ENCODE measurements at places on chromosomes 2 and 18.

GRCh38 chr2:8193686-8194615, 487.9 kb upstream of the ID2 start:
- DNase-seq, result no peak

GRCh38 chr18:4196351-4196750, 258.8 kb downstream of the DLGAP1 start:
- no peak for DNase-seq

- no peak for DNase-seq
These were observed 123.0 kb downstream of the CYP26B1 start for GRCh38 chr2:72024451-72025175.

- no peak for DNase-seq
These were observed 166.5 kb downstream of the SLC8A1 start for GRCh38 chr2:40285391-40285790.

DNA sequence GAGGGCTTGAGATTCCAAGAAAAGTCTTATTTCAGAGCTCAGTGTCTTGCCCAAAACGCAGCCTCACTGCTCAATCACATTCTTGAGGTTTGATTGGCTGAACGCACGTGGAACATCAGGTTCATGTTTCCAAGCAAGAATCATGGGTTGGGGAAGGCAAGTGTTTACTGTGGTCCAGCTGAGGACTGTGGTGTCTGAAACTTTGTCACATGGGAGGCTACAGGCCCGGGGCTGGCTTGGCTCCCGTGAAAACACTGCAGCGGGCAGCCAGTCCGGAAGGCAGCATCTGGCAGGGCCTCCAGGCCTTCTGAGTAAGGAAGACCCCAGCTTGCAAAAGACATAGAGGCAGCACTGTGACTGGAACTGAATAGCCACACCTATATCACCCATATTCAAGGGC, 84.7 kb downstream of the POLR1A start:
- no peak for DNase-seq

DNA sequence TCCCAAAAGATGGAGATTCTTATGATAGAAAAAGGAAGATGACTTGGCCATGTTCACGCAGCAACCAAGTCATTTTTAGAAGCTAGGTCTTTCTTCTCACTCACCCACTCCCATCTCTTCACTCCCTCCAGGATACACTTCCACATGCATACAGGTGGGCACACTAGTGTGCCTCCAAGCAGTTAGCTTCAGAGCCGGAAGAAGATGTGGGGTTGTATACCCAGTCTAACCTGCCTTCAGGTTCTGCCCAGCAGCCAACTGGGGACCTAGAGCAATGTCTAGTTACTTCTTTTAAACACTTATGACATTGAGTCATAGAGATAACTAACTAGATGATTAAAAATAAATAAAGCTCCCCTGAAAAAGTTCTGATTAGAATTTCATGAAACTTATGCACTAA, 21.8 kb upstream of the TANK start:
- no peak for DNase-seq

- no peak for DNase-seq
These were observed 234.3 kb upstream of the TANK start for GRCh38 chr2:160925956-160926355.

- no peak for DNase-seq
These were observed 58.3 kb downstream of the COL6A3 start for GRCh38 chr2:237355701-237356100.

DNA sequence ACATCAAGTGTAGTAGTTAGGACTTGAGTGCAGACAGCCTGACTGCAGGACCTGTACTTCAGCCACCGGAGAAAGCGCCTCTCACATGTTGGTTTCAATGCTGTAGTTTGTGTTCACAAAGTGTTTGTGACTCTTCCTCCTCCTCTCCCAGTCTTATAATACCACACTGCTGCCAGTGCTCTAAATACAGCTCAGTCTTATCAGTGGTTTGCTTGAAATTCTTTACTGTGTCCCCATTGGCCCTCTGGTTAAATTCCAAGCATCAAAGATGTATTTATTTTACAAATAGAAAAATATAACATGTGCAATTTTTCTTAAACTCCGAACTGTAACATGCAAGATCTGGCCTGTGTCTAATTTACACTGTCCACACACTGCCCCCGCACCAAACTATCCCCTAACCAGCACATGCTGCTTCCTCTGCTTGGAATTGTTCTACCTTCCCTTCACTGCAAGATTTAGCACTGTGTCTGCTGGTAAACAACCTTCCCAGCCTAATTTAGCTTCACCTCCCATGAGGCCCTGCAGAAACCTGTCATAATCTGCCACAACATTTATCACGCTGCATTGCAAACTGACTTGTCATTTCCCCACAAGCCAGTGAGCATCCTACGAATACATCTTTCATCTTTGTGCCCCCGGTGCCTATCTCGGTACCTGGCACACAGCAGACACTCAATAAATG, 77.1 kb downstream of the SUMO1 start:
- no peak for DNase-seq

DNA sequence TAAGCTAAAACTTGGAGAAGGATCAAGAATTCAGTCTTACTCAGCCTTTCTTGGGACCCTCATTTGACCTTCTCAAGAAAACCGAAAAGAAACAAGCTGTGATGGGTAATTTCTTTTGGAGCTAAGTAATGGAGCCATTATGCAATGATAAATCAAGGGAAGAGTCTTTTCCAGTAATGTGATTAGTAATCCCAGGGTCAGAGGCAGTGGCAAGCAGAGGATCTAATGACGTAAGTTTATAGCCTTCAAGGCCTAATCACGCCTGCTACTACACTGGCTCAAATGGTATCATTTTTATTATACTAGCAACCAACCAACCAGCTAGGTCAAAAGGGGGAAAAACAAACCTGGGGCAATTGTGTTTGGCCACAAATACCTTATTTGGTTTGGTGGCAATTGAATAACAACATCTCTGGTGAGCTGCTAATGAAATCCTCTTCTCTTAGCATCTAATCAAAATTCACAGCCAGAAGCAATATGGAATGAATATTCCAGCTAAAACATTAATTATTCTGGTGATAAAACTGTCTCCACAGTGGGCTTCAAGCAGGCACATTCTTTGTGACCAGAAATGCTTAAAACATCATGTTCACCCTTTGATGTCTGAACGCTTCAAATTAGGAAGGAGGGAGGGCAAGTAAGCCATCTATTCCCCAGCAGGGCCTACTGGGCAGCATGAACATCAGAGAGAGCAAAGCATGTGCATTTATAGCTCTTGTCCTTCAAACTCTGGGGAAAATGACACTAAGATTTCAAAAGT, 114.9 kb upstream of the SULT1C3 start:
- no peak for DNase-seq

DNA sequence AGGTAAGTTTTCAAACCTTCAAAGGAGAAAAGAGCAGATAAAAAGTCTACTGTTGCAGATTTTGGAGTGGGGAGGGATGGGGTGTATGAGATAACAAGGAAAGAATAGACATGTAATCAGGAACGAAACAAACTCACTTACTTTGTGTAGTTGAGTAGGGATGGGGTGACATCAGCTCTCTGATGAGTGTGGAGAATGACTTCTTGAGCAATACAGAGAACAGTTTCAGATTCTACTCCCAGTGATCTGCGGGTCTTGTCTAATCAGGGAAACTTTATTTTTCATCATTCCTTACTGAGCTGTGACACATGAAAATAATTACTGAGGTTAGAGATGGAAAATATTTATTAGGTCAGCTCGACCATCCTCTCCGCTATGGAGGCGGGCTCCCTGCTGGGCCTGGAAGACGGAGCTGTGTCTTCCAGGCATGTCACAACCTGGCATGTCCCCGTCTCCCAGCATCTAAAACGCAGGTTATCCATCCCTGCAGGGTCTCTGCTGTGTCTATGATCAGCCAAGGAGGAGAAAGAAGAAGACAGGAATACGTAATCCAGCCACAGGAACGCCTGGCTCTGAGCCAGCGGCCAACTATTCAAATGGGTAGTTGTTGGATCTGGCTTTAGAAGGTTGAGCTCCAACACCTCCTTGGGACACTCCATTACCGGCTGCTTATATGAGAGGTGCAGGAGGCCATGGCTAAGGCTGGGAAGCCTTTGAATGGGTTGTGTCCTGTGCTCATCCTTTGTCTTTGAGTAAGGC, 99.0 kb upstream of the SATB2 start:
- no peak for DNase-seq

GRCh38 chr18:54159906-54160305, 64.6 kb downstream of the MBD2 start:
- no peak for DNase-seq

DNA sequence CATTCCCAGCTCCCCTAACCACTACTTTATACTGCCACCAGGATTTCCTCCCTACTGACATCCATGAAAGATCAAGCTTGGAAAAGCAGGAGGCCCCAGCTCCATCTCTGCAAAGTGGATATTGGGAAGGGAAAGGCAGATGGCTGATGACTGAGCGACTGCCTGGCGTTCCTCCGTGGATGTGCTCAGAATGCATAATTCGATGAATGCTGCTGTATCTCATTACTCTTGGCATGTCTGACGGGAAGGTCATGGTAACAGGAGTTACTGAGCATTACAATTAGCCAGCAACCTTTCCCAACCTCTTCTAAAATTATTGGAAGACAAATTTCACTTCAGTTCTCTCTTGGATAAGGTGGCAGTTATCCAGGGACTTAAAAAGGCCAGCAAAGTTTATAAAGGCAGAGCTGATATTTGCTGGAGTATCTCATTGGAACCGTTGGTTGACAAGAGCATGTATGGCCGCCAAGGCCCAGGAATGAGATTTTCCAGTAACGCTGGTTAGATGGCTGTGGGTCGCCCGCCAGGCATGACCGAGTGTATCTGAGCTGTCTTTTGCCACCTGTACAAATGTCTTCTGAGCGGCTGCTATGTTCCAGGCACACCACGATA, 34.5 kb downstream of the KCNE4 start:
- DNase-seq, result no peak

DNA sequence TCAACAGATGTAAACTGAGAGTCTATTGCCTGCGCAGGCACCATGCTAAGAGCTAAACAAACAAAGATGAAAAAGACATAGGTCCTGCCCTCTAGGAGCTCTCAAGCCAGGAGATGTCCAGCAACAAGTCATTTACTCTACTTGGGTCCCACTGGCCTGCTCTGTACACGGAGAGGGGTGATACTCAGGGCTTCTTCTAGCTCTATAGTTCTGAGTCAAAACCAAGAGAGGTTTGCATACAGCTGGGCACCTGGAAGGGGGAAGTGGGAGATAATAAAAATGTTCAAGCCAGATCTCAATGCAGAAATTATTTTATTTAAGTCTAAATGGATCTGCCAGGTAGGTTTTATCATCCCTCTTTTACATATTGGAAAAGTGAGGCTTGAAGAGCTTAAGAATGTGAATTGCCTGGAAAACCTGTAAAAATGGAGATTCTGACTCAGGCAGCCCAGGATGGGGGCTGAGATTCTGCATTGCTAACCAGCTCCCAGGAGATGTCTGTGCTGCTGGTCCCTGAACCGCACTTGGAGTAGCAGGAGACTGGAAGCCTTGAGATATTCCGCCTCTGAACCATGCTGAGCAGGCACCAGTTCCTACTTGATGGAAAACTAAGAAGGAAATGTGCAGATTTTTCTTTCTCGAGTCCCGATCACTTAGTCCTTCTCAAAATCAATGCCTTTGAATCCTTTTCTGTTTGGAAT, 201.1 kb downstream of the PRKCE start:
- DNase-seq, result no peak

DNA sequence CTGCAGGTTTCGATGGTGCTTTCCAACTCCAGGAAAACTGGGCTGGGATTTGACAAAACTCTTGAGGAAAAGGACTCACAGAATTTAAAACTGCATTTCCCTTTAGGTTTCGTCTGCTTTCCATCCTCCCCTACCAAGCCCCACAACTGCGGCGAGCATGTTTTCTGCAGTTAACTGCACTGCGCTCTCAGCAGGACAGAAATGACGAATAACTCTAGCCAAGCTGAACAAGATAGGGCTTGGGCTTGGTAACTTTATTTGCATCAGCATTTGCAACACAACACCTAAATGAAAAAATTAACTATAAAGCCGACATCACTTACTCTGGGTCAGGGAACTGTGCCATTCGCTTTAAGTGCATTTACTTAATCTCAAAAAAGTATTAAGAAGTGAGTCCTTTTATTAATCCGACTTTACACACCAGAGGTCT, 669 bp upstream of the PIKFYVE start:
- DNase-seq, result no peak

GRCh38 chr2:234492717-234493485, 4.0 kb downstream of the ARL4C start:
- DNase-seq, result no peak

- DNase-seq, result no peak
These were observed 6.2 kb upstream of the ZSWIM2 start for GRCh38 chr2:186855216-186855615.

GRCh38 chr2:172394002-172394401, 33.4 kb upstream of the ITGA6 start:
- no peak for DNase-seq

- no peak for DNase-seq
These were observed 48.8 kb upstream of the DNAJC10 start for GRCh38 chr2:182667315-182667695.

GRCh38 chr18:59835605-59836379, 64.0 kb upstream of the PMAIP1 start:
- DNase-seq, result no peak

DNA sequence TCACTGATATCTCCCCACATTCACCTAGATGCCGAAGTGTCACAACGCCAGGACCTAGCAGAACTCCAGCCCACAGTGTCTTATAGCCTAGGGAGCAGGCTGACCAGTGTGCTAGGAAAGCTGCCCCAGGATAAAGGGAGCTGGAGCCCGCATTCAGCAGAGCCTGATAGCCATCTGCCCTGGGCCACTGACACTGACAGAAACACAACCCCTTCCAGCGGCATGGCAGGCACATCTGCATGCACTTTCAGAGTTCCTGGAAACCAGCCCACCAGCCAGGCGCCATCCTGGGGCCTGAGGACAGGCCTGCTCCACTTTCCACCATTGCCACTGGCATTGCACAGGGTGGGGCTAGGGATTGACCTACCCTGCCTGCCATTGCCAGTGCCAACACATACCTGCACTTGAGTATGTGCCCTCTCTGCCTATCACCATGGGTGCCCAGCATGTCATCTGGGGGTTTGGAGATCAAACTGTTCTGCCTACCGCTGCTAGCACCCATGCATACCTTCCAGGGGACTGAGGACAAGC, 290.1 kb upstream of the KLHL14 start:
- DNase-seq, result no peak

GRCh38 chr2:53208815-53209214, 558.8 kb upstream of the CHAC2 start:
- no peak for DNase-seq

DNA sequence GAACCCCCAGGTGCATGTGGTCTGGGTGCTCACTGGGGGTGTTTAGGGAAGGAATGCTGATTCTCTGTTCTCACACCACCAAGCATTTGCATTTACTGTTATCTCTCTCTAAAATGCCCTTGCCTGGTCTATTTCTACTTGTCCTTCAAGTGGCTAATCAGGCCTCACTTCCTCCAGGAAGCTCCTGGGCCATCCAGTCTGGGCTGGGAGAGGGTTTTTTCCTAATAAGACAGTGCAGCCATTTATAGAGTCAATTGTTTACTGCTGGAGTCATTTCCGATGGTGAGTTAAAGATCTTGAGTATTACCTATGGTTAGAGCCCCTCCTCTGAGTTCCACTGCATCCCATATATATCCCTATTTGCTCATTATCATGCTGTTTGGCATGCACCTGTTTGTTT, 25.2 kb upstream of the ITGA6 start:
- DNase-seq, result no peak
